ENCODE measurements at places on chromosomes 7 and 10.

DNA sequence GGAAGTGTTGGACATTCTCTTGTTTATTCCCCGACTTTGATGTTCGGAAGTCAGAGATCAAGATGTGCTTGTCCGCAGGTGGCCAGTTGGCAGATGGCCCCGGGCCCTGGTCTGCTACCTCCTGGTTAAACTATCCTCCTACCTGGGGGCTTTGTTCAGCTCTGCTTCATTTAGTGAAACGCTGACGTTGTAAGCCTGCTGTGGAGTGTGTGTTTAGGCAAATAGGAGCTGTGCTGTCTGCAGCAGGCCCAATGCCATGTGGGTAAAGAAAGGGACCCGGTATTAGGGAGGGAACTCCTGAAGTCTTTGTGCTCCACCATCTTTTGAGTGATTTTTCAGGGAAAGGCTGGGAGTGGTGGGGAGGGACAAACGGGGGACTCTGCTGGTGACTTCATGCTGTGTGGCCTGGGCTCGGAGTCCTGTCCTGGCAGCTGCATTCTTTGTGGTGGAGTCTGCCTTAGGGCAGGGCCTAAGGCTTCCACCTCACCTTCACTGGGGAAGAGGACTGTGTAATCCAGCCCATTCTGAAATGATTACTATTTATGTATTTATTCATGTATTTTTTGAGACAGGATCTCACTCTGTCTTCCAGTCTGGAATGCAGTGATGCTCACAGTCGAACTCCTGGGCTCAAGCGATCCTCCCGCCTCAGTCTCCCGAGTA is 171.1 kb upstream of the KLF6 start:
- no peak for DNase-seq

- DNase-seq = no peak
Observed at GRCh38 chr10:15096661-15097010, 519 bp upstream of the RPP38 start.

DNA sequence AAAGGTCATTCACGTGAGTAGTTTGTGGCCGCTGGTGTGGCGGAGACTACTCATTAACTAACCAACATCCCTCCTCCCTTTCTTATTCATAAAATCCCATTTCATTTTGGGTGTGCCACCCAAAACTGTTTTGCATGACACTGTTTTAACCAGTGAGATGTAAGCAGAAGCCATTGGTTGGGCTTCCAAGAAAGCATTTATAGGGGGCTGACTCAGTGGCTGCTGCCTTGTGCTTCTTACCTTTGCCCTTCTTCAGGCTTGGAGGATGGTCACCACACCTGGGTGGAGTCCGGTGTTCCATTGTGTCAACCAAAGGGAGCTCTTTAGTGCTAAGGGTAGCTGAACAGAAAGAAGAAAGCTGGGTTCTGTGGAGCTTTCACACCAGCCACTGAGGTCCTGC is 37.2 kb upstream of the EPC1 start:
- no peak for DNase-seq

DNA sequence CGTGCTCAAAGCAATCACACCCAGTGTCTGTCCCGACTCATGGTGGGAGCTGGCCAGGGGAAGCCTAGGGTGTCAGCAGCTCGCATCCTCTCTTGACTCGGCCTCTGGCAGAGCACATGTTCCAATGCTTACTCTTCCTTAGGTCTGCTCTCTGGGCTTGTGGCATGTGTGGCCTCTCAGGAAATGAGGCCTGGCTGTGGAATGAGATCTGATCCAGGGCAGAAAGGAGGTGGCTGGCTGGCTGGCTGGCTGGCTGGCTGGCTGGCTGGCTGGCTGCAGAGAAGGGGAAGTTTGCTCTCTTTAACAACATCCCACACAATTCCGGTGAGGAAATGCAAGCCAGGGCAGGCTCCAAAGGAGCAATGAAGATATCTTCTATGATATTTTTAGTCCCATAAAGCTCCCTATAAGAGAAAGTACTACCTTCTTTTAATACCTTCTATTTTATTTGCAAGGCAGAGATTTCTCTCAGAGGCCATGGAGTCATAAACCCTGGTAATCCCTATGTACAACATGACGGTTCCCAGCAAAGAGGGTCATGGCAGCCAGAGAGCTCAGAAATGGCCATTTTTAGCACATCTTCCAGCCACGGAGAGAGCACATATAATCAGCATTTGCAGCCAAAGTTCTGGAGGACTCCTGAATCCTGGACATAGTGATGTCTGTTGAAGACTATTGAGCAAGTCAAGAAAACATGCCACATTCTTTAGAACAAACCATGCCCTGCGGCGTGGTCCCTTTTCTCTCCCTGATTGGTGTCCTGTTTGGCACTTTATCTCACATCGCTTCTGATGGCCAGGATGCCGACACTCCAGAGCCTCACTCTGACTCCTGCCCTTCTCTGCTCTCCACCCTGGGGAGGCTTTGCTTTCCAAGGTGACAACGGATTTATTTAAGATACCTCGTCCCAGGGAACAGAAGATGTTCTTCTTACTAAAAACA is 153.7 kb downstream of the FANK1 start:
- no peak for DNase-seq
